GM04503 (cell line): ENCODE measurements at places on chromosomes 11 and 22.
A peak's percentile ranks its signal among the peaks of the same experiment; 100 is the strongest.

- DNase-seq, result peak; percentile 68
These were observed 96.1 kb downstream of the FDX1 start for GRCh38 chr11:110525883-110526282.

DNA sequence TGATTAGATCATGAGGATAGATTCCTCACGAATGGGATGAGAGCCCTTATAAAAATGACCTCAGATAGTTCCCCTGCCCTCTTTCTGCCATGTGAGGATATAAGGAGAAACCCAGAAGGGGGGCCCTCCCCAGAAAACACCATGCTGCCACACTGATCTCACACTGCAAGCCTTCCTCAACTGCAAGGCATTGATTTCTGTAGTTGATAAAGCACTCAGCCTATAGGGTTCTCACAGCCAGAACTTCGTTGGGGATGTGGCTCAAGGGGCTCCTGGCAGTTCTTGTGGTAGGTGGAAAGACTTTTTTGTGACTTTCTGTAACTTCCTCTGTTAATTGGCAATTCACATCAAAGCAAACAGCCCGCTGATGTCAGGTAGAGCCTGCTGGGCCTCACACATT lies 108.9 kb downstream of the CD44 start:
- DNase-seq, result no peak

- no peak for DNase-seq
These were observed 26.7 kb downstream of the AMPD3 start for GRCh38 chr11:10481560-10482349.

DNA sequence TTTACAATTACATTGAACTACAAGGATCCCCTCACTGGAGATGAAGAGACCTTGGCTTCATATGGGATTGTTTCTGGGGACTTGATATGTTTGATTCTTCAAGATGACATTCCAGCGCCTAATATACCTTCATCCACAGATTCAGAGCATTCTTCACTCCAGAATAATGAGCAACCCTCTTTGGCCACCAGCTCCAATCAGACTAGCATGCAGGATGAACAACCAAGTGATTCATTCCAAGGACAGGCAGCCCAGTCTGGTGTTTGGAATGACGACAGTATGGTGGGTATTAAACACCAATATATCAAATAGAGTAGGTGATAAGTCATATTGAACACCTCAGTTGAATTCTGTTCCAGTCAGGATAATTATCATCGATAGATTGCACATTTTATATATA lies 4.4 kb downstream of the FBXO7 start:
- no peak for DNase-seq

- peak; percentile 79 for DNase-seq
These were observed 103.8 kb downstream of the FAM168A start for GRCh38 chr11:73493956-73494598.

GRCh38 chr22:50204571-50204970 lies 3.8 kb downstream of the SELENOO start:
- no peak for DNase-seq

GRCh38 chr22:27782088-27782487 lies 19.5 kb downstream of the MN1 start:
- no peak for DNase-seq

- no peak for DNase-seq
These were observed 366.9 kb downstream of the BRD1 start for GRCh38 chr22:49460592-49461281.

DNA sequence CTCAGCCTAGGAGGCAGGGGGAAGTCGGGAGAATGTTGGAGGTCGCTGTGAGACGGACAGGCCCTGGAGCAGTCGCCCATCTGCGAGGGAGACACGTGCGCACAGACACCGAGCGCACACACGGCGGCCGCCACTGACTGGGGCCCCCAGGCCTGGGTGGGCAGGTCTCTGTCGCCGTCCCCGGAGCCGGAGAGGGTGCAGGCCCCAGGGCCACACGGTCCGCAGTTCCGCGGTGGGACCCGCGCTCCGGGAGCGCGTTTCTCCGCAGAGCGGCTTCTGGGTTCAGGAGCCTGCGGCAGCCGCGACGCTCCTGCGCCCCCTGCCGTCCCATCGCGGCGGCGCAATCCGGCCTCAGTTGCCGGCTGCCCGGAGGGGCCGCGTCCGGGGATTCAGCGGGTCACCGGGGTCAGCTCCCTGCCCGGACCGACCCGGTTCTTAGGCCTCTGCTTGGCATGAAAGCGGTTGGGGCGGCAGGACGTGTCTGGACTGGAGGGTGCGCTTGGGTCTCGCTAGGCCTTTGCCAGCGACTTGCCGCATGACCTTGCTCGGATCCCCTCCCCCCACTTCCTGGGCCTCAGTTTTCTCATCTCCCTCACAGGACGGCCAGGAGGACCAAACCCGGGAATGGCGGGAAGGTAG lies 31.2 kb downstream of the PDE2A start:
- no peak for DNase-seq

DNA sequence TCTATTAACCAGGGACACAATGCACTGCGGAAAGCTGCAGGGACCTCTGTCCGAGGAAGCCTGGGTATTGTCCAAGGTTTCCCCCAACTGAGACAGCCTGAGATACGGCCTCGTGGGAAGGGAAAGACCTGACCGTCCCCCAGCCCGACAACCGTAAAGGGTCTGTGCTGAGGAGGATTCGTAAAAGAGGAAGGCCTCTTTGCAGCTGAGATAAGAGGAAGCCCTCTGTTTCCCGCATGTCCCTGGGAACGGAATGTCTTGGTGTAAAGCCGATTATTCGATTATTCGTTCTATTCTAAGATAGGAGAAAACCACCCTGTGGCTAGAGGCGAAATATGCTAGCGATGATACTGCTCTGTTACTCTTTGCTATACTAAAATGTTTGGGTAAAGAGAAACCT lies 5.2 kb downstream of the BET1L start:
- no peak for DNase-seq

GRCh38 chr11:75536786-75537641 lies 11.3 kb upstream of the GDPD5 start:
- no peak for DNase-seq

- DNase-seq, result no peak
These were observed 221.2 kb upstream of the B3GAT1 start for GRCh38 chr11:134633276-134633675.

GRCh38 chr11:41379084-41379483 lies 80.4 kb downstream of the LRRC4C start:
- DNase-seq, result no peak

DNA sequence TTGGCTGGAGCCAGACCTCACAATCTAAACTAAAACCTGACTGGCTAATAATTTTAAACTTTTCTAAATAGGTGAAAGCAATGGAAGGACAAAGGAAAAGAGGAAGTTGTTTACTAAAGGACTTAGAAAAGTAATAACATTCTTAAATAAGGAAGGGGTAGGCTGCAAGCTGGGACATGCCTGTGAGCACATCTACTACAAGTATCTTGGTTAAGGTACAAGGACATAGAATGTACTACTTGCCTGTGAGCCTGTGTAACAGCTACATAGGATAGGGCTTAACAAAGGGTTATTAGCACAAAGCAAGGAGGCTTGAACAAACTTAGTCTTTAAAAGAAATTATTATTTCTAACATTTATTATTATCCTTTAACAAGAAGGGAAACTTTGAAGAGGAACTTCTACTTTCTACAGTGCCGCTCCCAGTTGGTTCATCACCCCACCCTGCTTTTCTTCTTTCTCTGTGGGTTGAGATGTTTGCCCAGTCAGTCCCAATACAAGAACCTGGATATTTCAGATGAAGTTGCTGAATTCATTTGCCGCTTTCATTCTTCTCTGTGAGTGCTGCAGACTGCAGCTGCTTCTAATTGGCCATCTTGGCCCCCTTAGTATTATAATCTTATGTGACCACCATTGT lies 87.5 kb downstream of the PRMT3 start:
- no peak for DNase-seq

DNA sequence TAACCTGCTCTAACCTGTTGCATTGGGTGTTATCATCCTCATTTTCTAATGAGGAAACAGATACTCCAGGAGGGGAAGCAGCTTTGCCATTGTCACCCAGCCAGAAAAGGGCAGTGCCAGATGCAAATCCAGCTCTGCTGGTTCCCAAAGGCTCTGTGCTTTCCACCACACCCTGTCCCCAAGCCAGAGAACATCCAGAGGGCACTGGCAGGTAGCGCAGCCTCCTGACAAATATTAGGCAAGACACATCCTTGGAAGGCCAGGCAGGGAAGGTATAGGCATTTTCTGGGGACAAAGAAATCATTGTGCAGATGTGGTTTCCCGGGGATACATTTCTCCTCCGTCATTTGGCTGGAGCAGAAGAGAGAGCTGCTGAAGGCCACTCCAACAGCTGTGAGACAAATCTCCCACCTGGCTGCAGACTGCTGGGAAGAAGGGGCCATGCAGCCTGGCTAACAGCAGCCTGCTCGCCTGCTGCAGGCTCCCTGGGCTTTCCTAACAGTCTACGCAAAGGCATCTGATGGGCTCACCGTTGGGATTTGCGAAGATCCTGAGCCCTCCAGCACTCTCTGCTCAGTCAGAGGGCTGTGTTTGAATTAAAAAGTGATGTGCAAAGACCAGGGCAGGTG lies 93.9 kb upstream of the PITPNB start:
- no peak for DNase-seq

GRCh38 chr11:62593434-62594044 lies 2.2 kb upstream of the TUT1 start:
- no peak for DNase-seq

DNA sequence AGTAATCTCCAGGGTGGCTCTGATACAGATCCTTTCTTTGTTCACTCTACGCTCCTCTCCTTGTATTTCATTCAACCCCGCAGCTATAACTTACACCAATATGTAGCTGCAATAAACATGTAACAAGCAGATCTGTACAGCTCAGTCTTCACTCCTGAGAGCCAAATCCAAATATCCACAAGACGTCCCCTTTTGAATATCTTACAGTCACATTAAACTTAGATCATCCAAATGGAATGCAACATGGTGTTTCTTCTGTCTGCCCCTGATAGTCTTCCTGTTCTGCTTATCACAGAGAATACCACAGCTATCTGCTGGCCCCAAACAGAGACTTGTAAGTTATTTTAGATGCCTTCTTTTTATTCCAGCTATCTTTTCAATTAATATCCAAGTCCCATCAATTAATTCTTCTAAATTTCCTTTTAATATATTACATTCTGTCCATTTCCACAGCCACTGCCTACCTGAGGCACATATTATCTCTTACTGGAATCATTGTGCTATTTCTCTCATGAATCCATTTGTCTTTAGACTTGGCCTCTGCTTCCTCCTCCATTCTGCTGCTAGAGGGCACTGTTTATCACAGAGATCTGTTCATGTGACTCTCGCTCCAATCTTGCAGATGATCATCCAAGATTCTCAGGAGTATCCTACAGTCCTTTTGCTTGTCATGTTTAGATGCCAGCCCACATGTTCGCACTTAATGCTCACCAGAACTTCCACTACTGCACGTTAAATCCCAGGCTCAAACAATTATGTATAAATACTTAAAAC lies 908.6 kb downstream of the NTM start:
- DNase-seq, result no peak

- no peak for DNase-seq
These were observed 213.6 kb downstream of the LRRC4C start for GRCh38 chr11:41245704-41246398.

- DNase-seq, result no peak
These were observed 57.1 kb upstream of the HORMAD2 start for GRCh38 chr22:30023099-30023660.

- DNase-seq, result no peak
These were observed 12.9 kb downstream of the MYEOV start for GRCh38 chr11:69306821-69307220.

GRCh38 chr22:49305966-49306631 lies 521.6 kb downstream of the BRD1 start:
- no peak for DNase-seq

DNA sequence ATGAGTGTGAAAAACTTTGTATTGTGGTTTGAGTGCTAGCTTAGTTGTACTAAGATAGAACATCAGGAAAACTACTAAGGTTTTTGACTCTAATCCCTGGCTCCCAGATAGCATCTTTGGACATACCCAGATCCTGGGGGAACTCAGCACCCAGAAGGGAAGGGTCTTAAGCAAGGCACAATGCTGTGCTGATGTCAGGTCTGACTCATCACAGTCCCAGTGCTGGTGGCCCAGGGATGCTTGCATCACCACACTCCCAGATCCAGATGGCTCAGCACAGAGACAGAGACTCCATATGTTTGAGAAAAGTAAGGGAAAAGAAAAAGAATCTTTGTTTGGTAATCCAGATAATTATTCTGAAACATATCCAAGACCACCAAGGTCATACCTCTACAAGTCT lies 18.3 kb upstream of the OR56A3 start:
- no peak for DNase-seq

DNA sequence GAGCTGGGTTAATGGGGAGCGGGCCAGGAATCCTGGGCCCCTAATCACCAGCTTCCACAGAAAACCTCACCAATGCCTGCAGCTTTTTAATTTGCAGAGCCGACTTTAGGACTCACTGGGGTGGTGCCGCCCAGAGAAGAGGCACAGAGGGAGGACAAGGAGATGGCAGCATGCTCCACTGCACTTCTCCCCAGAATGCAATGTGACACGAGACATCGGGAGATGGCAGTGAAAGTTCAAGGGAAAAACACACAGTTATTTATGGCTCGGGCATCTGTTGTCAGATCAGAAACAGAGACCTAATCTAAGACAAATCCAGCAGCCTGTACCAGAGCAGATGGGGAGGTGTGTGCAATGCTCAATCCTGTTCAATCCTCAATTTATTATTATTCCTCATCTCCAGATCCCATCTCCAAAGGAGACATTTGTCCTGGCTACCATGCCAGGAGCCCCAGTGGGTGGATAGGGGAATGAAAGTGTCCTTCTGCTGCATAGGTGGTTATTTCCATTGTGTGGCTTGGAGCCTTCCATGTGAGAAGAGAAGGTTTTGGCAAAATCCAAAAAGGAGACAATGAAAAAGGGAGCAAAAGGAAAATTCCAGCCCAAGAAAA lies 250.0 kb downstream of the NXPE2 start:
- no peak for DNase-seq

DNA sequence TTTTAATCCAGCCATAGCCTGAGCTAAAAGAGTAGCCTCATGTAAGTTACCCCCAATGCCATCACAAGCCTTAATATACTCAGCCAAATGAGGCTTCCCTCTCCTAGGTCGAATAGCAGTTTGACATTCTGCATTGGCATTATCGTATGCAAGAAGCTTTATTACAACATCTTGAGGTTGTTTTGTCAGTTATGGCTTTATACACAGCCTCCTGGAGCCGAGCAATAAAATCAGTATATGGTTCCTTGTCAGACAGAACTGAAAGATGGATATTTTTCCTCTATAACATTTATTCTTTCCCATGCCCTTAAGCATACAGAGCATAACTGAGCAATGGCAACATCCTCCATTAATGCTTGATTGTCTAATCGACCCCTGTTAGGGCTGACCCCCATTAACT lies 5.4 kb upstream of the DNAJB13 start:
- no peak for DNase-seq

- no peak for DNase-seq
These were observed 127.7 kb downstream of the ATXN10 start for GRCh38 chr22:45799291-45799690.

GRCh38 chr11:90318651-90319050 lies 95.8 kb upstream of the CHORDC1 start:
- DNase-seq, result no peak

GRCh38 chr22:50177537-50178470 lies 7.3 kb downstream of the PANX2 start:
- DNase-seq, result no peak

GRCh38 chr11:41413843-41414242 lies 45.6 kb downstream of the LRRC4C start:
- DNase-seq, result no peak

- DNase-seq, result no peak
These were observed 28.5 kb upstream of the PDE2A start for GRCh38 chr11:72702577-72703241.
